ENCODE measurements at places on chromosomes 11 and 22.

GRCh38 chr11:114084414-114084813, 24.9 kb downstream of the ZBTB16 start:
- DNase-seq, result no peak

DNA sequence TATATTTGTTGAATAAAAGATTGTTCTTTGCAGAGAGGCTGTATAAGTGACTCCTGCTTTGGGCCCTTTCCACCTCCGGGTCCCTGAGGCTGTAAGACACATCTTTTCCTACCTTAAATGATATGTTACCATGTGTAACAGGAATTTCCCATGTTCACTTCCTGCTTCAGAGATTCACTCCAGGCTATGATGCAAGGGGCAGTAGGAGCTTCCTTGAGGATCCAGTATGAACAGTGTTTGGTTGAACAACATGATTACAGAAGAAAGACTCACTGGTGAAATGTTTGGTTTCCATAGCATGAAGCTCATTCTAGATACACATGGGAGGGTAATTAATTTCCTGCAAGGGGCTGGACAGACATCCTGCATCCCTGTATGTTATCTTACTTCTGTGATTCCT, 25.6 kb upstream of the ZDHHC13 start:
- no peak for DNase-seq

DNA sequence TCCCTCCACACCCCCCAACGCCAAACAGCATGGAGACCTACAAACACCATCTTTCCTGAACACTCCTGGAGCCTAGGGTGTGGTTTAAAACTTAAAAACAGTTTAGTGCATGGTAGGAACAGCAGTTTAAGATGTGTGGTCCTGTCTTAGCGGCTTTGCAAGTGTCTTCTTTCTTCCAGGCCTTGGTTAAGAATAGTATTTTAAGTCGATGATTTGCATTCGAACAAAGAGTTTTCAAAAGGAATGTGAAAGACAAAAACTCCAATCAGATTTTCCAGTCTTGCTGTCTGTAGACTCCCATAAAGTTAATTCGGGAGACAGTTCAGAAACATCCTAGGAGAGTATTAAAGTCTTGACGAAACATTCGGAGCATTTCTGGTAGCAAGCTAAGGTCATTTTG, 3.7 kb downstream of the FGF4 start:
- DNase-seq, result no peak

GRCh38 chr22:30605449-30606110, 1.4 kb upstream of the TCN2 start:
- peak; percentile 71 for DNase-seq

DNA sequence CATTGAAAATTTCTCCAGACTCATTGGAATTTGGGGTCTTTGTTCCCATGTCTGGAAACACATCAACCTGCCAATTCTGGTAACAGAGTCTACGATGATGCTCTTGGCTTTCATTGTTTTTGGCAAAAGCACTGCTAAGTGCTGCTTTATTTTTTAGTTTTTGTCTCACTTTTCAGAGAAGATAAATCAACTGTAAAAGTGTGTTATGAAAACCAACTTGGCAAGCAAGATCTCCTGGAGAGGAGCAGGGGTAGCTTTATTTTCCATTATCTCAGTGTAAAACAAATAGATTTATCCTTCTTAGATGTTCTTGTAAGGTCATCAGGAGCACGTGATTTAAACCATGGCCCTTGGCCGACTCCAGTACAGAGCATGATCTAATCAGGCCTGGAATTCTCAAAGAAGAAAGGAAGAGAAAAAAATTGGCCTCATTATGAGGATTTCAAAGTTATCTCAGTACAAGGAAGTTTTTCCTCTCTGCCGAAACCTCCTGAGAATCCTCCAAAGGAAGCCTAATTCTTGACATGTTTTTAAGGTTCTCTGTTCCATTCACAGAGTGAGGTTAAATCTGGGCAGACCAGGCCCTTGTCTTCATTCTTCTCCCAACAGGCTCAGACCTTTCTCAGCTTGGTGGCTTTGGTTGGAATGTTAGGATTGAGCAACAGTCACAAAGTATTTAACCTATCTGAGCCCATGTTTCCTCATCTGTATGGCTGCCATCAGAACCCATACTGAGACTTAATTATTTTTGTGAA, 16.4 kb upstream of the PAMR1 start:
- DNase-seq, result no peak

DNA sequence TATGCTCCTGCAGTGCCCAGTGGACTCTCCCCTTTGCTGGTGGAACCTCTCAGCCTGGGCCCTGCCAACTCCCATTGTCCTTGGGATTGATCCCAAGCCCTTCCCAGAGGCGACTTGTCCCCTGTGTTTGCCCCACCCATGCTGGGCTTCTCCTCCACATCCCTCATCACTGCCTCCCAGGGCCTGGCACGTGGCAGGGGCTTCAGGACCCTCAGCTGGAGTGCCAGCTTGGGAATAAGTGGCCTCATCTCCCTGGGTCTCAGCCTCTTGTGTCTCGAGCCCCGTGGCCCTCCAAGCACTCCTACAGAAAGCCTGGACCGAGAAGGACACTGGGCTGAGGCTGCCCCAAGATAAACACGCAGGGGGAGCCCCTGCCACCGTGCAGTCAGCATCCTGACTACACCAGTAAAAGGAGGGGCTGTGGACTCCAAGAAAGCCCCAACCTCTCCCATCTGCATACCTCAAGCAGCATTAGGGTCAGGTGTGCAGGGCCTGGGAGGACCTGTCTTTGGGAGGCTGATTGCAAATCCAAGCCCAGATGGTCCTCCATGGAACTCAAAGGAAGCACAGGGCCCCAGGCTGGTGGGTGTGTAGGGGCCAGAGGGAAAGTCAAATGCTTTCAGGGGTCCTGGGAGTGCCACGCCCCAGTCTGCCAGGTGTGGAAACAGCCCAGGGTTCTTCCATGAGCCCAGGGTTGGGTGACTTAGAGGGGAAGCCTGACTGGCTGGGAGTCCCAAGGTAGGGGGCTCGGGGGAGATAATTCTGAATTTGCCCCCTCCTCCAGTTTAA, 9.5 kb upstream of the GNAZ start:
- DNase-seq, result no peak

GRCh38 chr11:35247428-35247827, 108.5 kb downstream of the CD44 start:
- DNase-seq, result no peak

- DNase-seq, result no peak
These were observed 29.4 kb downstream of the CCDC90B start for GRCh38 chr11:83256602-83257340.

DNA sequence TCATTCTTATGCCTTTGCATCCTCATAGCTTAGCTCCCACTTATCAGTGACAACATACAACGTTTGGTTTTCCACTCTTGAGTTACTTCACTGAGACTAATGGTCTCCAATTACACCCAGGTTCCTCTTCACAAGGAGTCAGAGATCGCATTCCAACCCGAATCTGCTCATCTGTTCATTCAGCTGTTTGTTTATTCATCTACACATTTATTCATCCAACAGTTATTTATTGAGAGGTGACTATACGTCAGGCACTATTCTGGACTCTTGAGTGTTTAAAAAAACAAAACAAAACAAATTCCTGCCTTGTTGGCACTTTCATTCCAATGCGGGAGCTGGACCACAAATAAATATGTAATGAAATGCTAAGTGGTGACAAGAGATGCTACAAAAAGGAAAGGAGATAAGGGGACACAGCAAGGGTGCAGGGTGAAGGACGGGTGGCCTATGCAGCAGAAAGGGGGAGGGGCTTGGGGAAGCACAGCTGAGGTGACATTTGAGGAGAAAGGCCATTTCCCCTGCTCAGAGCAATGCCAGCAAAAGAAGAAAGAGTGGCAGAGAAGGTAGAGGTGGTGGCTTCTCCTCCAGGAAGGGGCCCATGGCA, 393.8 kb upstream of the SYN3 start:
- no peak for DNase-seq

GRCh38 chr11:68904248-68904847, 657 bp downstream of the IGHMBP2 start:
- peak; percentile 55 for DNase-seq

GRCh38 chr11:45176996-45177395, 30.6 kb downstream of the PRDM11 start:
- DNase-seq, result no peak

- DNase-seq, result no peak
These were observed 4.3 kb upstream of the RGL4 start for GRCh38 chr22:23686416-23687024.

GRCh38 chr11:63770763-63771162, 2.2 kb upstream of the ZFTA start:
- no peak for DNase-seq

DNA sequence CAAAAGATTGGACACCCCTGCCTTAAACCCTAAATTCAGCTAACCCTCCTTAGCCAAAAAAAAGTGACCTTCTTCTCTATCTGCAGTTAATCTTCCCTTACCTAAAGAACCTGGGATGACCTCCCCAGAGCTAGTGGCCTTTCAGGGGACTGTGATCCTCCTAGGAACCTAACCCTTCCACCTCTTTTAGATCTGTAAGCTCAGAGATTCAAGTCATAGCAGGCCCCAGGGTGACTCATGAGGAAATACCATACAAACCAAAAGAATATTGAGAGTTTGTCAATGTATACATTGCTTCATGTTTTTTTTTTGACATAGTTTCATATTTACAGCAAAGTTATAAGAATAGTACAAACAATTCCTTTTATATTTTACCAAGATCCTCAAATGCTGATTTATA, 38.3 kb upstream of the CXCR5 start:
- DNase-seq, result peak; percentile 51
